Aorta (tissue), 5 donors: ENCODE measurements at places on chromosomes 13 and 19.

DNA sequence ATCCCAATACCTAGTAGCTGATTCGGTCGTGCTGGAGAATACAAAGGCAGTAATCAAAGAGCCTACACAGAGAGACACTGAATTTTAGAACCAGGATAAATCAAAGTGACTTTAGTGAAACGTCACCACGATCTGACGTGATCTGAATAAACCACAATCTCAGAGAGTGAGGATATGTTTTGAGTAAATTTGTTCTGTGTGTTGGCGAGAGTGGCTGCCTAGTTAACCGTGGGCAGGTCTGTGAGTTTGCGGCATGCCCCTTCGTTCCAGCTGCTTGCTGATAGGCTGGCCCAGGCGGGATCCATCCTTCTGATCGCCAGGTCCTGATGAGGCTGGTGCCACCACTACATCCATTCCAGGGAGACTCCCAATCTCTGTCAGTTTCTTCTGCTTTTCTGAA, 40.4 kb downstream of the LRCH1 start:
- no peak for DNase-seq

GRCh38 chr13:76778853-76779252, 107.4 kb downstream of the KCTD12 start:
- no peak for DNase-seq

DNA sequence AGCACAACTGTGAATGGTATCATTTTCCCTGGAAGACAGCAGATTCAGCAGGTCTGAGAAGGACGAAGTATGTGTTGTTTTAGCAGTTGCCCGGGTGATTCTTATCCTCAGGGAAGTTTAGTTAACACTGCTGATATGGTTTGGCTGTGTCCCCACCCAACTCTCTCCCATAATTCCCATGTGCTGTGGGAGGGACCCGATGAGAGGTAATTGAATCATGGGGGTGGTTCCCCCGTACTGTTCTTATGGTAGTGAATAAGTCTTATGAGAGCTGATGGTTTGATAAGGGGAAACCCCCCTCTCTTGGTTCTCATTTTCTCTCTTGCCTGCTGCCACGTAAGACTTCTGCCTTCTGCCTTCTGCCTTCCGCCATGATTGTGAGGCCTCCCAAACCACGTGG, 81.0 kb upstream of the UBAC2 start:
- no peak for DNase-seq

DNA sequence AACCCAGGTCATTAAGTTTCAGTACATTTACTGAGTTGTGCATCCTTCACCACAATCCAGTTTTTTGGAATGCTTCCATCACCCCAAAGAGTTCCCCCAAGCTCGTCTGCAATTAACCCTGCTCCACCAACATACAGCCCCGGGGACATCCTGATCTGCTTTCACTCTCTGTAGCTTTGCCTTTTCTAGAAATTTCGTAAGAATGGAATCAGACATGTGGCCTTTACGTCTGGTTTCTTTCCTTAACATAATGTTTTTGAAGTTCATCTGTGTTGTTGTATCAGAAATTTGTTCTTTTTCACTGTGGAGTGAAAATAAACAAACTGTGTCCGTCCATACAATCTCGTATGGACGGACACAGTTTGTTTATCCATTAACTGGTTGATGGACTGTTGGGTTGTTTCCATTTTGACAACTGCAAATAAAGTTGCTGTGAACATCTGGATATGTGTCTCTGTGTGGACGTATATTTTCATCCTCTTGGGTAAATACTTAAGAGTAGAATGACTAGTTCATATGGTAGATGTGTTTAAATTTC, 2.9 kb downstream of the KLHL26 start:
- DNase-seq, result no peak

- no peak for DNase-seq
Measured at GRCh38 chr13:53127373-53127772, 98.8 kb downstream of the OLFM4 start.

DNA sequence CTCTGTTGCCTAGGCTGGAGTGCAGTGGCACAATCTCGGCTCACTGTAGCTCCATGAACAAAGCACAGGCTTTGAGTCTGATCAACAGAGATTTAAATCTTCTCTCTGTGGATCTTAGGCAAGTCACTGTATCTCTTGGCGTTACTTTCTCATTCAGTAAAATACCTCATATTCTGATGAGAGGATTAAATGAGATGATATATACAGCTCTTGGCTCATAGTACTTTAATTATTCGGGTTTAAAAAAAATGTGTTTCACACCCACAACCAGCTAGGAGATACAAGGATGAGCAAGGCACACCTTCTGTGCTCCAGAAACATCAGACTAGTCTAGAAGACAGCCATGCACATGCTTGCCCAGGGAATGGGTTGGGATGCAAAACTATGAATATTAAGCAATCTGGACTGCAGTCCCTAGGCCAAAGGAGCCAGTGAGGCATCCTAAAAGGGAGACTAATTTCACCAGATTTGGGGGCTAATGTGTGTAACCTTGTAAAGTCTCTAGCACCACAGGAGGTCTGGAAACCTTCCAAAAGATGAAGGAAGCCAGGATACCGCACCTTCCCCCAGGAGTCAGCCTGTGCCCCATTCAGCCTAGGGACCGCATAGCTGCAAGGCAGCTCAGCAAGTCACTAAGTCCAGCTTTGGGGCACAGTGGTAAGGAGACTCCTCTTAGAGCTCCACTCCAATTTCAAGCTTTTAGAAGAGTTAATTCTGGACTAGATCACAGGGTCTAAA, 2.5 kb downstream of the VPS36 start:
- no peak for DNase-seq

GRCh38 chr19:2385053-2385721, 25.1 kb downstream of the TMPRSS9 start:
- no peak for DNase-seq

GRCh38 chr19:39082745-39083598, 1.2 kb upstream of the ACP7 start:
- no peak for DNase-seq

- DNase-seq, result peak; percentile 92
Measured at GRCh38 chr19:17235300-17235970, 9.4 kb downstream of the OCEL1 start.

DNA sequence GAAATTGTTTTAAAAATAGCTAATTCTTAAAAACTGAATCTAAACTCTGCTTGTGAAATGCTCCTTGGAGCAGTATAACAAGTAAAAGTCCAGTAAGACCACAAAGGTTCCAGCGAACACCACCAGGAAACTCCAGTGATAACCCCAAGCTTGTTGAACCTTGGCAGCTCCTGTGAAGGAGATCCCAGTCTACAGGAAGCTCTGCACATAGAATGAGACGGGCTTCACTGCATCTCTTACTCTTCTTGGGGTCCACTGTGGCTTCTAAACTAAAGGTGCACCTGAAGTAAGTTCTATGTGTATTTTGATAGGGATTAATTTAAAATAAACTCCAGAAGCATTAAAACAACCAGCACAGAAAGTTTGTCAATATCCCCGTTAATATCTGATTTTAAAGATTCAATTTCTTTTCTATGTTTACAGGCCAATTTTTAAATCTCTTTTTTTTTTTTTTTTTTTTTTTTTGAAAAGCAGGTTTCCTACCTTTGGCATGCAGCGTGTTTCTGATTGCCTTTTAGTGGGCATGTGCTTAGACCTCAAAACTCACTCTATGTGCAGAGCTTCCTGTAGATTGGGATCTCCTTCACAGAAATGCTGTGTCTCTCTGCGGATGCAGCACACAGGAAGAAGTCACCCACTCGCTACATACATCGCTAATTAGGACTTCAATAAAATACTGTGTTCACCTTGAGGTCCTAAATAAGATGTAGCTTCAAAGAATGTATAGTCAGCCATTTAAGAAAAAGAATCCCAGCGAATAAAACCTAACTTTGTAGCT, 508.5 kb downstream of the KLF12 start:
- no peak for DNase-seq

- no peak for DNase-seq
Measured at GRCh38 chr13:113322043-113322461, 25.0 kb downstream of the LAMP1 start.
